ENCODE measurements at places on chromosomes 1 and 21.
A peak's percentile ranks its signal among the peaks of the same experiment; 100 is the strongest.

DNA sequence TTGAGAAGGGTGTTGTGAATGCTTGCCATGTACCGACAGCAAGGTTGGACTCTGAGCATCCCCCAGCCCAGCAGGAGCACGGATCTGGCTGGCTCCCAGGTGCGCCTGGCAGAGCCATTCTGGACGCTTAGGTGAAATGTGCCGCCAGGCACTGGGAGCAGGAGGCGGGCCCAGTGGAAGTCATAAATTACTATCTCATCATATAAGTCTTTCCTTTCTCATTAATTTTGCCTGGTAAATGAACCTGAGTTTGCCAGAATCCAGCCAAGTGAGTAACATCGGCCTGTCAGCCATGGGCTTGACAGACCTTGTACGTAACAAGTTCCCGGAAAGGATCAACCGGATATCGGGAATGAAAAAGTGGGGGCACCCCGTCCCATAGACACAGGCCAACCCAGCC, 179.5 kb upstream of the ARHGEF16 start:
- no peak for DNase-seq

DNA sequence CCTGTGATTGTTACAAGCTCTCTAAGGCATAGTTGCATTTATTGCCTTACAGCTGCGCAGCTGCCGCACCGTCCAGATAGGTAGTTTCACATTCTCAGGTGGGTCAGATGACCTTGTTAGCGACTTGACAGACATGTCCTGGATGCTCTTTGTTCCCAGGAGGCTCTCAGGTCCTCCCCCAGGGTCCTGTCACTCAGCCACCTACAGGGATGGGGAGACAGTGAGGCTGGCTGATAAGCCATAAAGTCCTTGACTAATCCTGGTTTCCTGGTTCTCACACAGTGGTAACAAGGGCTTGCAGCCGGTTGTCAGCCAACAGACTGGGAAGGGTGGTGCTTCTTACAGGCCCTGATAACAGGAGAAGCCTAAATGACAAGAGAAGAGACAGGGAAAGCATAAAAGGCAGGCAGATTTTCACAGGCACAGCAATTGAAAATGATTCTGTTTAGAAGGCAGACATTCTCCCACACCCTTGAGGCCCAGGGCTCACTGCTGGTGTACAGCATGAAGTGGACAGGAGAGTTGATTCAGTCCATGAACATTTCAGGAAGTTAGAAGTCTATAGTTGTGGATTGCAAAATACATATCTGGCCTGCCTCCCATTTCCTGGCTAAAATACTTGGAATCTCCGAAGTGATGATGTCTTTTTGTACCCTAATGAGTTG, 2.9 kb downstream of the ARF1 start:
- DNase-seq = no peak

DNA sequence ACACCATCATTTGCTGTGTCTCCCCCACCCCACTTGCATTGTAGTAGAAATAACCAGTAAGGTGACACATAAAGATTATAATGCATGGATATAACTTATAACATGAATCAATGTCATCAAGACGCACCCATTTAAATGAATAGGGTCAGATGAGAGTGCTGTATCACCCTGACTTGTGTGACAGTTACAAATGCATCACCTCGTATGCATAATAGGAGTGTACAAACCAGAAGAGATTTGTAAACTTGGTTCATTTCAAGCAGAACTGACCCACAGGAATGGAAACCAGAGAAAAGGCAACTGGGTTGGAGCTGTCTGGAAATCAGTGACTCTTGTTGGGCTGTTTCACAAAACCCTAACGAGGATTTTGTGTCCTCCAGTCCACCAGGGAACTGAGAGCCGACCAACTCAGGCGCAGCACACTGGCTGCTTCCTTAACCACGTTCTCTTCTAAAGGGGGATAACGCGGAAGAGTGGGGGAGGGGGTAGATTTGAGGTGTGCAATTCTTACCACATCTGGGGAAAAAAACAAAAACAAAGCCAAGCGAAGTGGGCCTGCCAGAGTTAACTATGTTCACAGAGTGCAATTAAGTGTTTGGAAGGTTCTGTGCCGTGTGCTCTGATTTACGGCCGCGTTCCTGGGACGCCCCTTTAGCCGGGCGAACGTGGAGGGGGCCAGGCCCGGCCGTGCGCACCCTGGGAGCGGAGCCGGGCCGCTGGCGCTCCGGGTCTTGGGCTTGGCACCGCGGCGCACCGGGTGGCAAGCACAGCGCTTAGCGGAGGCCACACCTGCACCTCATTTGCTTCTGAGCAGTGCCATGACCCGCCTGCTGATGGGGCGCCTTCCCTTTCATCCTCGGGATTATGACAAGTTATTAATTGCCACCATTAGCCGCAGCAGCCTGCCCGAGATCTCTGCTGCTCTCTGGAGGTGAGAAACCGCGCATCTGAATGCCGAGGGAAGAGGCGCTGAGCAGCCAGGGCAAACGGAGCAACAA, 248.8 kb upstream of the FOXD3 start:
- DNase-seq = no peak

DNA sequence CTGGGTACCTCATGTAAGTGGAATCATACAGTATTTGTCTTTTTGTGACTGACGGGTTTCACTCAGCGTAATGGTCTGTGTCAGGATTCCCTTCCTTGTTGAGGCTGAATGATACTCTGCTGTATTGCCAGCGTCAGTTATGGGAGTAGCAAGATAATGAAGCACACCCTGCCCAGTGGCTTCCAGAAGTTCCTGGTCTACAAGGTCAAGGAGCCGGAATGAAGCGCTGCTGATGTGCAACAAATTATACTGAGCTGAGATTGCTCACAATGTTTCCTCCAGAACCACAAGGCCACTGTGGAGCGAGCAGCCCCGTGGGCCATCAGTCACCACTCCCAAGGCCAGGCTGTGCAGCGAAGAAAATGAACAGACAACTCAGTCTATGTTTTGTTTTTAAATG, 24.0 kb upstream of the TDRD10 start:
- DNase-seq = no peak

DNA sequence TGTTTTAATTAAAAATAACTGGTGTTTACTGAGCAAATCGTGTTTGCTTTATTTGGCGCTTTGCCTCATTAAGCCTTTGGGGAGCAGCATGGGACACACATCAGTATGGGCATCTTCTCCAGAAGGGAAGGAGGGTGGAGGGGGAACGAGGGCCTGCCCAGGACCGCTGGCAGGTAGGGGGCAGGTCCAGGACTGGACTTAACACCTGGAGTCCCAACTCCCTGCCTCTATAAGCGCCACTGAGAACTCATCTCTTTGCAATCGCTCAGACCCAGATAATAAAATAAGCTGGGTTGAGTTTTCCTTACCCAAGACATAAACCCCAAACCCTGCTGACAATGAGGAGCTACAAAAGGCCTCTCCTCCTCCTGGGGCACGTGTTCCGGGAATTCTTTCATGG, 15.1 kb downstream of the ABCG1 start:
- peak; percentile 40 for DNase-seq

- no peak for DNase-seq
Measured at GRCh38 chr1:93969371-93969770, 60.1 kb upstream of the GCLM start.

DNA sequence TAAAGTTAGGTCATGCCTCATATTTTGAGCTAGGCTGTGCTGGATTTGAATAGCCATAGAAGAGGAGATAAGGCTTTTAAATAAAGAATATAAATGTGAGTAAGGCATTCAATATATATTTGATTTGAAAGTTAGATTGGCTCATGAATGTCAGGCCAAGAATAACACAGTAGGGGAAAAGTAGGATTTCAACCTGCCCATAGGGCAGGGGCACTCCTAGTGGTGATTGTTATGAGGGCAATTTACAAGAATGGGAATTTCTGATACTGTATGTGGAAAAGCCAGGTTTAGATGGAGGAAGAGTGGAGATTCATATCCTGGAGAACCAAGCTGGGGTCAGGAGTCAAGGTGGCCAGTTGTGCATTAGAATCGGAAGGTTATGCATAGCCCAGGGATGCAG, 74.9 kb downstream of the DNAH14 start:
- no peak for DNase-seq

DNA sequence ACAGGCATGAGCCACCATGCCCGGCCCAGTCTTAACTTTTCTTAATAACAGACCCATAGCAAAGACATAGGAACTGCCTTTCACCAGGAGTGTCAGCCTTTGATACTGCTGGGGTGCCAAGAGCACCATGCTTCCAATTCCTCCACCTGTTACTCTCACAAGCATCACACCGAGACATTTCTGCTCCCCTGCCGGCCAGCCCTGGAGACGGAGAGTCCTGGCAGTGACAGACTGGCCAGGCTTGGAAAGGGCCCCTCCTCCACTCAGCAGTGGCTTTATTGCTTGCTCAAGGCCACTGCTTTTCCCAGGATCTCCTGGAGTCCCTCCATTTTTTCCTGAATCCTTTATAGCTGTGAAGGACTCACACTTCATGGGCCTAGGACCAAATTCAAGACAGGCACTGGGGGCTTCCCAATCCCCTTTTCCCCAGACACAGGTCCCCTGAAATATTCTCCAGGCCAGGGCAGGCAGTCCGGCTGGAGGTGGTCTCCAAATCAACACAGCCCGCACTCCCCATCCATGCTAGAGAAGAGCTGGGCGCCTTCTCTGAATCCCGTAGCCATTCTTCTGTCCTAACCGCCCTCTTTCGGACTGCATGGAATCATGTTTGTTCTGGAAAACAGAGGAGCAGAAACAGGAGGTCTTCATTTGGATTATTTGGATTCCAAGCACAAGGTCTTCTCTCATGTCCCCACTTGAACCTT, 25.5 kb upstream of the PTPRF start:
- no peak for DNase-seq

- DNase-seq = no peak
Measured at GRCh38 chr21:40187946-40188654, 320.9 kb downstream of the PCP4 start.

DNA sequence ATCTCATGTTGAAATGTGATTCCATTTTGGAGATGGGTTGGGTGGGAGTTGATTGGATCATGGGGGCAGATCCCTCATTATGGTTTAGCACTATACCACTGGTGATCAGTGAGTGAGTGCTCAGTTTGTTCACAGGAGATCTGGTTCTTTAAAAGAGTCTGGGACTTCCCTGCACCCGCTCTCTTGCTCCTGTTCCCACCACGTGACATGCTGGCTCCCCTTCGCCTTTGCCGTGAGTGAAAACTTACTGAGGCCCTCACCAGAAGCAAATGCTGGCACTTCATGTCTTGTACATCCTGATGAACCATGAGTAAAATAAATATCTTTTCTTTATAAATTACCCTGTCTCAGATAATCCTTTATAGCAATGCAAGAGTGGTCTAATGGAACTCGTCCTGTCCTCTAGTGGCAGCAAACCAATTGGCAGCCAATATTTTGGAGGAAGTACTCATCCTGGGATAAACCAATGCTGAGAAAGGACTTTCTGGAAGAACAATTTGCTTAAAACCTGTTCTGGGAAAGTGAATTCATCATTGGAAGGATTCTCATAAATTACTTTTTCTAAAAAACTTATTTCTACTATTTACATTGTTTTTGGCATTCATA, 27.8 kb upstream of the CYP4A11 start:
- DNase-seq = no peak

GRCh38 chr21:34870246-34870645, 178.9 kb downstream of the RUNX1 start:
- DNase-seq = no peak

Measured in NCI-H345 (cell line).